ENCODE measurements at places on chromosomes 7 and 10.

DNA sequence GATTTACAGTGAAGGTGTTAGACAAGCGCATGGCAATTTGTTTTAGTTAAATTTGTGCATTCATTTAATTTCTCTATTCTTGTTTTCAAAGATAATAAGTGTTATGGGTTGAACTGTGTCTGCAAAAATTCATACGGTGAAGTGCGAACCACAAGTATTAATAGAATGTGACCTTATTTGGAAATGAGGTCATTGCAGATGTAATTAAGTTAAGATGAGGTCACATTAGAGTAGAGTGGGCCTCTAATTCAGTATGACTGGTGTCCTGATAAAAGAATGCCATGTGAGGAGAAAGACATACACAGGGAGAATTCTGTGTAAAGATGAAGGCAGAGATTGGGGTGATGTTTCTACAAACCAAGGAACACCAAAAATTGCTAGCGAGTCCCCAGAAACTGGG is 158.8 kb upstream of the SEMA3E start:
- no peak for DNase-seq

DNA sequence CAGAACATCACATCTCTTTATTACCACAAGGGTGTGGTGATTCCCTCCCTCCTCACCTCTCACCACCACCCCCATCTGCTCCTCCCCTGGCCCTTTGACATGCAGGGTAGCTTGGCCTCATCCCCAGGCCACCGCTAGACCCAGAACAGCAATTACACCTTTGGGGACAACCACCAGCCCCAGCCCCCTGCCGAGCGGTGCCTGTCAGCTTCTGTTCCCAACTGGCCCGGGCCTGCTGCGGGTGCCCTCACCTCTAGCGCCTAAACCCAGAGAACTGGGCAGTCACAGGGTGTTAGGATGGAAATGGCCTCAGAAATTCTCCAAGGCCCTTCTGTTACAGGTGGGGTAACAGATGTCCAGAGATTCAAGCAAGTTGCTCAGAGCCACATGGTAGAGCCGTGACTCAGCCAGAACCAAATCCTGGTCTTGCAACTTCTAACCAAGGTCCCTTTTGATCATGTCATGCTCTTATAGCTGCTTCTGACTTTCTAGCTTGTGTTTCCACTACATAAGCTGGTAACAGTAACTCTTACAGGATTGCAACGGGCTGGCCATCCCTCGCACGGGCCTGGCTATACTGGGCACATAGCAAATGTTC is 78.0 kb downstream of the PRKAG2 start:
- no peak for DNase-seq

GRCh38 chr7:2003931-2004812 is 228.6 kb downstream of the MAD1L1 start:
- DNase-seq = no peak

DNA sequence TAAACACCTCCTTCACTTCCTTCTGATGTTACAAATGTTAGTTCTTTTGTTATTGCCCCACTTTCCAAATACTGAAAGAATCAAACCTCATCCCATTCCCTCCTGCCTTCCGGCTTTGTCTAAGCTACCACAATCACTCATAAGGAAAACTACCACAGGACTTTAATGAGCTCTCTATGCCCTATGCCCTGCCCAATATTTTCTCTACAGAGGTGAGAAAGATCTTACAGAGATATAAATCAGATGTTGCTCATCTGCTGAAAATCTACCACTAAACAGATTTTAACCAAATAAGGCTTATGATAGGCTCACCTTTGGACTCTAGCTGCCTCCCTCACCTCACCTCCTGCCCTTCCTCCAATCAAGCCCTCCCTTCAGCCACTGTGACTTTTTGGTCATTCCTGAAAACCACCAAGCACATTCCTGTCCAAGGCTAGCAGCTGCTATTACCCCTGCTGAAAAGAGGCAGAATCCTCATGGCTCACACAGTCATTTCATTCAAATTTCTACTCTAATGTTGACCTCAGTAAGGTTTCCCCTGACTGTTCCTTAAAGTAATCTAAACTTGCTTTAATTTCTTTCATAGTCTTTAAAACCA is 7.7 kb downstream of the ZNF33B start:
- DNase-seq = no peak

DNA sequence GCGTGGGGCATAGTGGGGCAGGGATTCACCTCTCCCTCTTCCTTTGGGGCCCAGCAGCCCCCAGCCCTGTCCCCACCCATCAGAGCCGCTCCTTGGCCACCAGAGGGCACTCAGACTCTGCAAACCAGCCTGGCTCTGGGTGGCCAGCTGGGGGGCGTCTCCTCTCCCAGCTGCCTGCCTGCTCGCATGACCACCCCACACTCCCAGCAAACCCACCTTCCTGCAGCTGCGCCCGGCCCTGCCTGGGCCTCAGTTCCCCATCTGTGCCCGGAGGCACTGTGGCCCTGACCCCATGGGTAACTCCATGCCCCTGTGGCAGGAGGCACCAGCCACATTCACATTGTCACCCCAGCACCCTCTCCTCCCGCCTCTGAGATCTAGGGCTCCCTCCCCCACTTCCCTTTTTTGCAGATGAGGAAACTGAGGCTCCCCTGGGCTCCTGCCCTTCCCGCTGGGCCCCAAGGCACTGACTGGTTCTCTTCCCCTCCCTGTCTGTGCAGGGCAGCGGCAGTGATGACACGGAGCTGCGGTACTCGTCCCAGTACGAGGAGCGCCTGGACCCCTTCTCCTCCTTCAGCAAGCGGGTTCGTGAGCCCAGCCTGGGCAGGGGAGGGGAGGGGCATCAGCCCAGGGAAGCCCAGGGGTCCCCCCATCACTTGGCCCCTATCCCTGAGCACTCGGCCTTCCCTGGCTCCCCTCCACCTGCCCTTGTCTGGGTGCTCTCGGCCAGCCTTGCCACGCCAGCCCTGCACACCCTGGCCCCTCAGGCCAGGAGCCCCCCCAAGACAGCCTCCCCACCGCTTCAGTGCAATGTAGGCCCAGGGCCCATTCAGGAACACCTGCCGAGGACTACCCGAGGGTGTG is 6.9 kb upstream of the SH2B2 start:
- no peak for DNase-seq

GRCh38 chr10:48437546-48437945 is 131.1 kb downstream of the MAPK8 start:
- DNase-seq = no peak

GRCh38 chr10:120456626-120457430 is at the start of gene PLPP4:
Gene PLPP4 (plus strand): TSS chr10:120457227. CDS start chr10:120457306, 79 bp downstream.
- no peak for DNase-seq

DNA sequence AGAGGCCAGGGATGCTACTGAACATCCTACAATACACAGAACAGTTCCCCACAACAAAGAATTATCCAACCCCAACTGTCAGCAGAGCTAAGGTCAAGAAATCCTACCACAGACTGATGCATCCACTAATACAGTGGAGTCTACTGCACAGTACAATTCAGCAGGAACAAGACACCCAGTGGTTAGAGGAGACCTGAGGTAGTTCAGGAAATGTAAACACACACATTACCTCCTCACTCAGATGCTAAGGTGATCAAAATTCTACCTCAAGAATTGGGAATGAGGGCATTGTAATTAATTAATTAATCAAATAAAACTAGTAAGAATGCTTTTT is 91.4 kb downstream of the ZFAND4 start:
- DNase-seq = no peak
